ENCODE measurements at places on chromosomes 12 and 14.
A peak's percentile ranks its signal among the peaks of the same experiment; 100 is the strongest.

DNA sequence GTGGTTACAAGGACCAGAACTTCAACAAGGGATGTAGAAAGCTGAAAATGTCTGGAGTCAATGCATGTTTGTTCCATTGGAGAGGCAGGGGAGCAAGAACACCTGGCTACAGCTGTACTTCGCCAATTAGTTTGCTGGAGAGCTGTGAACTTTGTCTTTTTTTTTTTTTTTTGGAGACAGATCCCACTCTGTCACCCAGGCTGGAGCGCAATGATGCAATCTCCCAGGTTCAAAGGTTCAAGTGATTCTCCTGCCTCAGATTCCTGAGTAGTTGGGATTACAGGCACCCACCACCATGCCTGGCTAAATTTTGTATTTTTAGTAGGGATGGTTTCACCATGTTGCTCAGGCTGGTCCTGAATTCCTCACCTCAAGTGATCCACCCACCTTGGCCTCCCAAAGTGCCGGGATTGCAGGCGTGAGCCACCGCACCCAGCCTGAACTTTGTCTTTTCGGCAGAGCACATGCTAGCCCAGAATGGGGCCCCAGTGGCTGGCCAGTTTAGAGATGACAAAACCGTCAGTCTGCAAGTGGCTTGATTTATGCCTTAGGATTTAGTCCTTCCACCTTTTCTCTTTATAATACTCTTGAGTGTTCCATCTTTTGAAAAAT lies 55.5 kb downstream of the AVPR1A start:
- no peak for DNase-seq

- no peak for DNase-seq
These were observed 61.0 kb downstream of the SRGAP1 start for GRCh38 chr12:63905544-63905943.

GRCh38 chr12:26135010-26135420 lies 10.2 kb upstream of the BHLHE41 start:
- DNase-seq = no peak

GRCh38 chr14:61064856-61065255 lies 83.8 kb downstream of the SLC38A6 start:
- no peak for DNase-seq

GRCh38 chr12:80205960-80206359 lies 106.6 kb downstream of the OTOGL start:
- DNase-seq = no peak

DNA sequence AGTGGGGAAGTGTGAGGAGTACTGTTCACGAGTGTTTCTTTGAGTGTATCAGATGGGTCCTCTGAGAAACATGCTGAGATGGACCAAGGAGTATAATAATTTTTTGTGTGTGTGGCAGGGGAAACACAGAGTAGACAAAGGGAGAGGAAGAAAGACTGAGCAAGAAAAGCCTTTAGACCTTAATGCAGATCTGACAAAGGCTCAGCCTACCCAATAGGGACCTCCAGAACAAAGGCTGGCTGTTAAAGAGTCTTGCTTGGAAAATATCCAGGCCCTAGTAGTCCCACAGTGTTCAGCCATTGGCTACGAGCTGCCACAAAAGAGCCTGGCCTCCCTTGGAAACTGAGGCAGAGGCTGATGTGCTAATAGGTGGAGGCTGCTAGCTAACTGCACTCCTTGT lies 13.5 kb downstream of the COQ5 start:
- no peak for DNase-seq

- DNase-seq = no peak
These were observed 5.4 kb downstream of the VSIG10 start for GRCh38 chr12:118098401-118098800.

- peak; percentile 43 for DNase-seq
These were observed 388.0 kb downstream of the VRK1 start for GRCh38 chr14:97185186-97185585.

GRCh38 chr12:124738636-124739467 lies 124.8 kb downstream of the SCARB1 start:
- no peak for DNase-seq

DNA sequence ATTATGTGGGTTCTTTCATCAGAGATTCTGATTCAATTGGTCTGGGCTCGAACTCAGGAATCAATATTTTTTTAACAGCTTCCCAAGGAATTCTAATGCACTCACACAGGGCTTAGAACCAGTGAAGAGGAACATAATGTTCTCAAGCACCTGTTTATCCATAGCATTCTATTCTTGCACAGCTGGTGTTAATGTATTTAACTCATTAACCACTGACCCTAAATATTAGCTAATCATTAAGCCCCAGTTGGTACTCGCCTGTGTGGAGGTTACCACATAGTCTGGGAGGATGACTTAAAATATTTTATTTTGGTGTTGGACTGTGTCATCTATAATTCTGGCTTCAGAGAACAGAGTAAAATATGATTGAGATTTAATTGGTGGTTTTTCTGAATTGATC lies 45.3 kb downstream of the LRP6 start:
- DNase-seq = no peak

- no peak for DNase-seq
These were observed 19.7 kb downstream of the NEK9 start for GRCh38 chr14:75107186-75107585.

GRCh38 chr12:87305481-87305880 lies 723.7 kb downstream of the C12orf50 start:
- no peak for DNase-seq

DNA sequence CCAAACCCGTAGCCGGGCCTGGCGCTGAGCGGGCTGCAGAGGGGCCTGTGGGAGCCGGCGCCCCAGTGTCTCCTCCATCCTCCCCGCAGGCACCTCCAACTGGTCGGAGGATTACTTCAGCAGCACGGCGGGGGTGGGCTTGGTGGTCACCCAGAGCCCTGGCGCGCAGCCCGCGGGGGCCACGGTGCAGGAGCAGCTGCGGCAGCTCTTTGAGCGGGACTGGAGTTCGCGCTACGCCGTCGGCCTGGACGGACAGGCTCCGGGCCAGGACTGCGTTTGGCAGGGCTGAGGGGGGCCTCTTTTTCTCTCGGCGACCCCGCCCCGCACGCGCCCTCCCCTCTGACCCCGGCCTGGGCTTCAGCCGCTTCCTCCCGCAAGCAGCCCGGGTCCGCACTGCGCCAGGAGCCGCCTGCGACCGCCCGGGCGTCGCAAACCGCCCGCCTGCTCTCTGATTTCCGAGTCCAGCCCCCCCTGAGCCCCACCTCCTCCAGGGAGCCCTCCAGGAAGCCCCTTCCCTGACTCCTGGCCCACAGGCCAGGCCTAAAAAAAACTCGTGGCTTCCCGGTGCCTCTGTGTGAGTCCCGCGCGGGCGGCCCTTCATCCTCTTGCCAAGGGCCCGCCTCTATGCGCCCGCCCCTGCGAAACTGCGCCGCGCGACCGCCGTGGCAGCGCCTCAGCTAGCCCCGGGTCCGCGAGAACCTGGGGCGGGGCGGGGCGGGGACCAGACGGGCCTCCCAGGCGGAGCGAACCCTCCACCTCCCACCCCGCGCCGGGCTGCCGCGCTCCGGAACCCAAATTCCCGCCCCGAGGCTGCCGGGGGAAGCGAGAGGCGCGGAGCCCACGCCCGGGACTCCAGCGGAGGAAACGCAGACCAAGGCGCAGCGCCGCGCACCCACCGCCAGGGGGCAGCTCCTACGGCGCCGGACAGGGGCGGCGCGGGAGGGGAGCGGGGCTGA lies 8.3 kb downstream of the PLD4 start:
- peak; percentile 86 for DNase-seq

GRCh38 chr14:104503691-104504090 lies 75.9 kb upstream of the C14orf180 start:
- no peak for DNase-seq

DNA sequence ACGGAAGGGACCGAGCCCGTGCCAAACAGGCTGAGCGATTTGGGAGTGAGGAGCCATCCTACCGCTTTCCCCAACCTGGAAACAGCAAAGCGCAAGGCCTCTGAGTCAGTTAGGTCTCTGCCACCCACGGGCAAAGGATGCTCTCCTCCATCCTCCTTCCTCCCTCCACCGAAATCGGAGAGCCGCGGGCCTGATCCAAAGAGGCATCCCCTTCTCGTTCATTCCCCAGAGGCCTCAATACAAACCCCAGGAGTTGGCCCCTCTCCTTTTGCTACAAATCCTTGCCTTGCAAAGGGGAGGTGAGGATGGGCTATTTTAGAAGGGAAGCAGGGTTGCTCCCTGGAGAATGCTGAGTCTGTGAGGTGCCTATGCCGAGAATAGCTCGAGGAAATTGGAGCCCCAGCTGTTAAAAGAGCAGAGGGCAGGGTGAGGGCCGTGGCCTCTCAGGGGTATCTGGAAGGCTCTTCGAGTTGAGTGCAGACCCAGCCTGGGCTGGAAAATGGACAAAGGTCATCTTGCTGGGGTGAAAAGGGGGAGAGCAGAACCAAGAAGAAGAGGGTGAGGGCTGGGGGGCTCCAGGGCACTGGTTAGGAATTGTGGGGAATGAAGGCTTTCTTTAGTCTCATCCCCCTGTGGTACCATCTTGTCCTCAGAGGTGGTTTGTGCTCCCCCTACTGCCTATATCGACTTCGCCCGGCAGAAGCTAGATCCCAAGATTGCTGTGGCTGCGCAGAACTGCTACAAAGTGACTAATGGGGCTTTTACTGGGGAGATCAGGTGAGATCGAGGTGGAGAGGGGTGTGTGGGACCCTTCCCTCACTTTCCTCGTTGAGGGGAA lies 1.1 kb downstream of the TPI1 start:
- DNase-seq = peak; percentile 15

DNA sequence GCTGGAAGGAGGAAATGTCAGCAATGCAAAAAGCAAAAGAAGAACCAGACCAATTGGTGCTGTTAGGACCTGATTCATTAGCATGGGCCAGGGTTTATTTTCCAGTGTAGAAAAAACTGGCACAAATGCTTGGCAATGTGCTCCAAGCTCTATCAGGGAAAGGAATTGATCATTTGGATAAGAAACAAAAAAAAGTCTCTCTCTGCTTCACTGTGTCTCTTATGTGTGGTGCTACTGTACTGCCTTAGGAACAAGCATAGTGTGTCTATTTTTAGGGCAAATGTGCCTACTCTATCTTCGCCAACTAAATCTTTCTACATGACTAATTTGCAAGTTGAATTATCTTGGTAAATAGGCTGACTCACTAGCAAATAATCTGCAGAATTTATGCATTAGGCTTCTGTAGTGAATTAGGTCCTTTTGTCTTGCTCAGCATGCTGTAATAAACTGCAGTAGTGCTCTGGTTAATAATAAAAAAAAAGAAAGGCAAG lies 236.7 kb downstream of the MDGA2 start:
- no peak for DNase-seq

- no peak for DNase-seq
These were observed 193.0 kb downstream of the C12orf50 start for GRCh38 chr12:87836190-87836589.

- no peak for DNase-seq
These were observed 16.4 kb downstream of the FOXJ2 start for GRCh38 chr12:8048906-8049305.

DNA sequence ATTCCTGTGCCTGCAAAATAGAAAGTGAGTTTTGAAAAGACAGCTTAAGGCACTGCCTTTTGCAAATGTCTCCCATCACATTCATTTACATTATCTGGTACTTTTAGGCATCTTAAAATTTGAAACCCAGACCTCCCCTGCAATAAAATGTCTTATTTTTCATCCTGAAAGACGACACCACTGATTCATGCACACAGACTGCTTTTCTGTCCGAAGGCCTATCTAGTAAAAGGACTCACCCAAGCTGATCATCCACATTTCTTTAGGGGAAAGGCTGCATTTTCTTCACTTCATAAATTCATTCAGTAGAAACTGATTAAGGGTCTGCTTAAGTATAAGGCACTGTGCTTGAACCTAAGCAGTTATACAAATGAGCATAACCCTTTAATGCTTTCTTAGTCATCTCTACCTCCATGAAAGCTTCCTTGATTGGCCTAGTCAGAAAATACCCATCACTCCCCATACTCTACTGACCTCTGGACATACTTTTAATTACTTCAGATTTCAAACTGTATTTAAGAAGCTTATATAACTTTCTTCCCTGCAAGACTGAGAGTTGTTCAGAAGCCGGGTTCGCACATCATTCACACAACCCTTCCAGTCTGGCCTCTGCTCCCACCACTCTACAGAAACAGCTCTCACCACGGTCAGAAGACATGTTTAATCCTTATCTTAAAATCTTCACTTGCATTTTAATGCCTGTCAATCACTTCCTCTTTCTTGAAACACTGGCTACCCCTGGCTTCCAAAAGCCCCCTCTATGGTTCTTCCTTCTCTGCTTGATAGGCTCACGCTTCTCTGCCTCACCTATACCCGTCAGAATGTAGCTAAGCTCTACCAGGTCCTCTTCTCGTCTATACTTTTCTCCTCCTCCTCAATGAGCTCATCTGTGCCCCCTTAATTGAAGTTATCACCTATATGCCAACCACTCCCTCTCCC lies 288.6 kb downstream of the MED13L start:
- DNase-seq = no peak

DNA sequence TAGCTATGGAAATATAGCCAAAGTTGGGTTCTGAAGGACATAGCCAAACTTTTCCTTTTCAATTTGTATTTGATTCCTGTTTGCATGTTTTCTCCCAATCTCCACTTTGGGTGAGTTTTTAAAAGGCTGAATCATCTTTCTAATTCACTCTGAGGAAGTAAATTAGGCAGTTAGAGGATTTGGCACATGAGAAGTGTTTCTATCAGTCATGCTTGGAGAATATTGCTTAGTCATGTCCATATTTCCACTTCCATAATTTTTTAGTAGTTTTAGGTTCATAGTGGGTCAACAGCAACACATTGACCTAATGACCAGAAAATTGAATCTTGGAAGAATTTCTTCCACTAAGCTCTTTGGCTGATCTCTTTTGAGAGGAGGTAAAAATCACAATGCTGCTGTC lies 21.8 kb downstream of the IRAK3 start:
- DNase-seq = no peak

DNA sequence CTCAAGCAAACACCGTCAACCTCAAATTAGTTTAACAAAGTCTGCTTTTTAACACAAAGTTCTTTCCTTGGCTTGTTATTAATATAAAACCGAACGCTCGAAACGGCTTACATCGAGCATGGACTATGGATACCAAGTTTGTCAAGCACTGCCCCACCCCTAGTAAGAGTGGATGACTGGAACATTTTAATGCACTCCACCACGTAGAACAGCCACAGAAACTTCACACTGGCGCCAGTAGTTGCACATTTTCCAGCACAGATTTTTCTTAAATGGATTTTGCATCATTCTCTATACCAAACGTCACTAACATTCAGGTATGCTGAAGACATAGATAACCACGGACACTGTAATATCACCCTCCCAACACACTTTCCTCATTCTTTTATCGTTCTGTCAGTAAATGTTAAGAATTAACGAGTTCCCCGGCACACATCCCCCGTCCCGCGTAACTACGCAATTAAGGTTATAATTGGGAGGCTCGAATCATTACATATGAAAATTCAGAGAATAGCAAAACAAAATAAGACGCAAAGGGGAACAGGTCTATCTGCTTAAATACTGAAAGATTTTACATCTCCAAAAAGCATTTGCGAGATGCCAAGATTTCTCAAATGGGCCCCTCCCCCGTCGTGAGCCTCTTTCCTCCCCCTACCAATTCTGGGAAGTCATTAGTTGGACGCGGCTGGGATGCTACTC lies 990 bp downstream of the FERMT2 start:
- DNase-seq = peak; percentile 7
